ENCODE measurements at places on chromosomes 13 and 19.

GRCh38 chr13:103386341-103386740, 320.1 kb upstream of the SLC10A2 start:
- no peak for DNase-seq

GRCh38 chr13:100917011-100917410, 242.4 kb upstream of the TMTC4 start:
- no peak for DNase-seq

DNA sequence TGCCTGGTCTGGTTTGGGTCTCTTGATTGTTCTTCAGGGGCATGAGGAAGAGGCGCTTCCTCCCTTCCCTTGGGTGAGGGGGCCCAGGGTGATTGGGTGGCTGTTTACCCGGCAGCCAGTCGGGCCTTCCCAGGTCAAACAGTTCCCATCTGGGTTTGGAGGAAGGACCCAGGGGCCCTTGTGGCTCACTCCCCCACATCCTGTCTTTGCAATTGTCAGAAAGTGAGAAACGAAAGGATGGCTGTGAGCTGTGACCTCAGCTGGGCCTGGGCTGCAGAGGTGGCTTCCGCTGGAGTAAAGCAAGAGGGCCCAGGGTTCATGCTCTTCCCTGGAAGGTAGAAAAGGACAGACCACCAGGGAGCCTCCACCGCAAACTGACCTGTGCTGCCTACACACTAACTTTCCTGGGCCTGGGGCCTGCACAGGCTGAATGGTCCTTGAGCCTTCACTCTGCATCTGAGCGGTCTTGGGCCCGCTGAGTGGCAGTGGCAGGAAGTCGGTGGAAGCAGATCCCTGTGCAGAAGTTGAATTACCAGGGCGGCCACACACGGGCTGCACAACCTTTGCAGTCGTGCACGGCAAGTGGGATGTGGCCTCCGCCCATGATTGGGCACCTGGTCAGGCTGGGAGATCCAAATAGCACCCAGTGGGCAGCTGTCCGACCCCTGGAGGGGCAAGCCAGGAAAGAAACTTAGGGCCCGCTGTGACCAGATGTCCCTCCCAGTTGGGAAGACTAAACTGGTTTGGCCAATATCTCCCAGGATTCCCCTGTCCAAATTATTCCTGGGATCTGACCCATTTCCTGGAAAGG, 5.3 kb upstream of the CD79A start:
- no peak for DNase-seq

DNA sequence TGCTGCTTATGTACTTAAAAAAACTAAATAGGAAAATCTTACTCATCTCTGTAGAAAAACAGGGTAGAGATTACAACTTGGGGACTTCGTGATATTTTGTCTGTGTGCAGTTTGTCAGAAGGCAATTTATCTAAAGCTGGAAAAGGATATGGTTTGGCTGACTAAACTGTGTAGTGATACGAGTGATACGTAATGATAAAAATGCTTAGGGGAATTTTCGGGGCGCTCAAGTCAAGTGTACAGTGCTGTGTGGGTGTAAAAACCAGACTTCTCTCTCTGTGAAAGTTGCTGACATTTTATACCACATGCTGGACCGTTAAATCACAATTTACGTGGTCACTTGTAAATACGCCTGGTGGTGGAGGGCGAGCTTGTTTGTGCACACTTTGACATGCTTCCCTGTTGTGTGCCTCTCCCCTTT, 221.7 kb downstream of the KCNRG start:
- DNase-seq, result no peak

GRCh38 chr19:39768334-39768733, 10.3 kb upstream of the LEUTX start:
- DNase-seq, result no peak

Data from NCI-H1105 (cell line).